ENCODE measurements at places on chromosomes 6 and 20. TPM values are rescaled to one million over a fixed set of nuclear protein-coding genes. Genes with fewer than 3 reads are reported as not detected.

Gene TUBB1
- polyA plus RNA-seq, result not detected

DNA sequence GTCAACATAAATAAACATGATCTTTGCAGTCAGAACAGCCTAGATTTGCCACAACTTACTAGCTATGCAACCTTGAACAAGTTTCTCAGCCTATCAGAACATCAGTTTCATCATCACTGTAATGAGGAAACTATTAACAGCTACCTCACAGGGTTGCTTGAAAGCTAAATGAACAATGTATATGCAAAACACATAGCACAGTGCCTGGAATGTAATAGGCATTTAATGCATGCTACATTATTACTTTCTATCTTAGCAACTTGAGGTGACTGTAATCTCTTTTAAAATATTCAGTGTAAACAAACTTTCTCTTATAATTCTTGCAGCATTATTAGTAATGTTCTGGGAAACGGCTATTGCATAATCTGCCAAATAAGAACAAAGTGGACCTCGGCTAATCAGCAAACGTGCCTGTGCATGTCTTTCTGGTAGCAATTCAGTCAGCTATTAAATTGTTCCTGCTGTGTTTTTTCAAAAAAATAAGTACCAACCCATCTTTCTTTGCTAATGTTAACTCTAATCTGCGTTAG lies 61.5 kb downstream of the SYNE1 start:
- H3K27me3 ChIP-seq, result no peaks in the 10 kb centered on the region
- H3K4me3 ChIP-seq, result no peak overlapping the region
- H3K4me1 ChIP-seq, result peaks cover 8% of the 10 kb centered on the region
- H3K36me3 ChIP-seq, result no peaks in the 10 kb centered on the region

- H3K4me1 ChIP-seq, result no peaks in the 10 kb centered on the region
- DNase-seq, result no peak
- H3K27me3 ChIP-seq, result no peaks in the 10 kb centered on the region
- no peaks in the 10 kb centered on the region for H3K36me3 ChIP-seq
- no peak overlapping the region for H3K4me3 ChIP-seq
- H3K27ac ChIP-seq, result no peak overlapping the region
These were observed 71.8 kb downstream of the IMPG1 start for GRCh38 chr6:76000629-76001028.

DNA sequence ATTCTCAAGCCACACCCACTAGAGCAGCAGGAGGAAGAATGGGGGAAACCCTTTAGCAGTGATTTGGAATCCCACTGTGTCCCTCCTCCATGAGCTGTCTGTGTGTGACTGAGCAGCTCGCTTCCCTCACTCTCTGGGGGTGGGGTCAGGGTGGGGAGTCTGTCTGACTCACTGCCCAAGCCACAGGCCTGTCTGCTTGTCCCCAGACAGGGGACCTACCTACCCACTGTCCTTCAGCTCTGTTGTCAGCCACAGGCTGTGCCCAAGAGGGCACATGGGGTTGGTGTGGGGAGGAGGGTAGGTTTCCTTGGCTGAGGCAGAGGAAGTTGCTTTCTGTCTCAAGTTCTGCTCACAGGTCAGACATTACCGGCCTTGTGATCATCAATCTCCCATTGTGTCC lies 127.0 kb downstream of the MAFB start:
- H3K4me3 ChIP-seq, result no peak overlapping the region
- H3K27me3 ChIP-seq, result no peaks in the 10 kb centered on the region
- H3K36me3 ChIP-seq, result no peaks in the 10 kb centered on the region
- peak; percentile 21 for DNase-seq
- H3K27ac ChIP-seq, result no peak overlapping the region
- no peaks in the 10 kb centered on the region for H3K4me1 ChIP-seq

GRCh38 chr6:12324099-12324498 lies 33.9 kb downstream of the EDN1 start:
- H3K27me3 ChIP-seq, result no peaks in the 10 kb centered on the region
- H3K27ac ChIP-seq, result peak overlapping the region; percentile 90
- no peaks in the 10 kb centered on the region for H3K36me3 ChIP-seq
- no peak overlapping the region for H3K4me3 ChIP-seq

DNA sequence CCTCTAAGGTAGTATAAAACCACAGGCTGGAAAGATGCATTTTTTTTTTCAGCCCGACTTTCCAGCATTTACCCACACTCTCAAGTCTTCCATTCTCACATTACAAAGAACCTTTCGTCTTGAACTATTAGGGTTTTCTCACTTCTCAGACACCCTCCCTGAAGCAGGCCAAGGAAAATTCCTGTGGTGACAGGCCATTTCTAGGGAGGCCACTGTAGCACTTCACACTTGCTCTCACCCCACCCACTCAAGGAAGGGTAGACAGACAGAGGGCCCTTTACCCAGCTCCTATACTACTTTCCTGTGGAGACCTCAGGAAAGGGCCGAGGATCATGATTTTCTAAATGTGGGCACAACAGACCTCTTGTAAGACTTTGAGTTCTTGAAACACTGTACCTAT lies 27.7 kb downstream of the KCNS1 start:
- no peak overlapping the region for H3K4me3 ChIP-seq
- H3K4me1 ChIP-seq, result no peaks in the 10 kb centered on the region
- H3K36me3 ChIP-seq, result no peaks in the 10 kb centered on the region
- no peak overlapping the region for H3K27ac ChIP-seq
- no peak for DNase-seq
- H3K27me3 ChIP-seq, result no peaks in the 10 kb centered on the region
